Right hindlimb (tissue), 1 donor: ENCODE measurements at places on chromosomes 2 and 18.

GRCh38 chr2:26746934-26747333 lies 17.1 kb upstream of the SLC35F6 start:
- DNase-seq = no peak

DNA sequence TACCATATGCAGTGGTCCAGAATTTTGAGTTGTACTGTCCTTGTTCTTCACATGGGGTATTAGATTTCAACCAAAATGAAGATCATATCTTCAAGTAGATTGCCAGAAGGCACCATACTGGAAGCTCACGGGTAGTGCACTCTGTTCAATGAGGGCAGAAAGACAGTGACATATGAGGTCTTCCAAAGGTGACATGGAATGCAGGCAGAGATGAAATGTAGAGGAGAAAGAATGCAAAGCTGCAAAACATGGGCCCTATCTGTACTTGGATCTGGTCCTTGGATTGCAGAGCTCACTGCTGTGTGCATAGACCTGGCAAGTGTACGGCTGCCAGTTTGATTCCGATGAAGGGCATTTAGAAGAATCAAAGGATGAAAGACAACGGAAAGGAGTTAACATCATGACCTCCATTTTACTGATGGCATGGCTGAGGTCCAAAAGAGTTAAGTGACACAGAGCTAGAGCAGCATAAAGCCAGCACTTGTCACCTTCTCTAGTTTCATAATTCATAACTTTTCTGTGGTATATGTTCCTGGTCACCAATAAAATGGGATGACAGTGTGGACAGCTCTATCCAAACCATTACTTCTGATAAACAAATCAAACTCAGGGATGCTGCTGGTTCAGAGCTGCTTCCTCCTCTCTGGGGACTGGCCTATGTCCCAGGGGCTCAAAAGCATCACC lies 64.7 kb downstream of the BCL2 start:
- DNase-seq = no peak

GRCh38 chr2:88808652-88809051 lies 117.2 kb downstream of the RPIA start:
- no peak for DNase-seq

- DNase-seq = no peak
Measured at GRCh38 chr2:123500346-123500745, 524.7 kb upstream of the CNTNAP5 start.

- DNase-seq = peak; percentile 49
Measured at GRCh38 chr18:58180738-58181353, 136.8 kb downstream of the NEDD4L start.
